ENCODE measurements at places on chromosomes 7 and 10.
A peak's percentile ranks its signal among the peaks of the same experiment; 100 is the strongest.

GRCh38 chr10:103282961-103283360 lies 6.0 kb downstream of the INA start:
- no peak for DNase-seq

DNA sequence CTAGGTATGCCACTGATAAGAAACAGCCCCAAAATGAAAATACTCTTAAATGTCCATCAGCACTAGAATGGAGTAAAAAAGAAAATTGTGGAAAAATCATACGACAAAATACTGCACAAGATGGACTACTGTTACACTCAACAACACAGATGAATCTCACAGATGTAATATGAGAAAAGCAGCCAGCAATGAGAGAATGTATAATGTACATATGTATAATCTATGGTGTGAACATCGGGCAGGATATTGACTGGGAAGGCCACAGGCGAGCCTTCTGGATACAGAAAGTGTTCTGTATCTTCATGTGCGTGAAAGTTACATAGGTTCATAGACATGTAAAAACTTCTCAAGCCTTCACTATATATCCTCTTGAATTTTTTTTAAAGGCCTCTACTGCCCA lies 212.6 kb downstream of the PARD3 start:
- DNase-seq = no peak

GRCh38 chr7:155233311-155234157 lies 64.1 kb upstream of the INSIG1 start:
- no peak for DNase-seq

- no peak for DNase-seq
These were observed 49.4 kb downstream of the ARHGAP22 start for GRCh38 chr10:48555310-48556042.

DNA sequence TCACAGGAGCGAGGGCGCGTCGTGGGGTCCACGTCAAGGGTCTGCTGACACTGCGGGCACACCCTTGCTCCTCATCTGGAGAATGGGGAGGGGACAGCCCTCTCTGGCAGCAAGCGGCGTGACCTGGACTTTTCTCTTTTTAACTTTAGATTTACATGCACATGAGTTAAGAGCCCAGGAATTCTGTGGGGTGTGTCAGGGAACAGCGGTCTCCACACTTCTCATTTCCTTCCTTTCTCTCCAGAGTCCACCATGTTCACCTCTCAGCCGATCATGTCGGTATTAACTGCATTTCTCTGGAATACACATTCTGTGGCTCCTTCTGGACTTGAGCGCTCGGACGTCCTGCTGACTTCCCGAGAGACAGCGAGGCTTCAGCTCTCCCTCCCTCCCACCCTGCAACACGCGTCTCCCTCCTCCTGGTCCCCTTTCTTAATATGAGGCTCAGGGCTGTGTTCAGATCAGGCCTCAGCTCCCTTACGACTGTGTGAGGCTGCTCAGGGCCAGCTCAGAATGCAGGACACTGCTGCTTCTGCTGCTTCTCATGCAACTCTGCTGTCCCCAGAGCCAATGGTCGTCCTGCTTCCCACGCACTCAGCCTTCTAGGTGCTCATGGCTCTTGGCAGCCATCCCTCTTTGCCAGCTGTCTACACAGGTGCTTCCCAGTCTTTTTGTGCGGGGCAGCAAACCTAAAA lies 261.3 kb downstream of the ELFN1 start:
- no peak for DNase-seq

DNA sequence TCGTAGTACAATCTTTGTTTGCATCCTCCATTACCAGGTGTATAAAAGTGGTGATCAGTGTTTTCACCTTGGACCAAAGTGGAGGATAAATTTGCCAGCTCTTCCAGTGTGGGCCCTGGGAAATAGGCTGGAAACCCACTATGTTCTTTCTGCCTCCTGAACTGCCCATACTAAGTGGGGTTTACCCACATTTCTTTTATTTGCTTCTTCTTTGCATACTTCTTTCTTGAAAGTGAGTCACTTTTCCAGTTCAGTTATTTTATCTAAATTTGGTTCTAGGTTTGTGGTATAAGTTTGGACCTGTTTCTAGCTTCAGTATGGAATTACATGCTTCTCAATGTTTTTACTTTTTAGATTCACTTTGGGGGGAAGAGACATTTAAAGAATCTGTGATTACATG lies 126.2 kb upstream of the ACBD5 start:
- no peak for DNase-seq

DNA sequence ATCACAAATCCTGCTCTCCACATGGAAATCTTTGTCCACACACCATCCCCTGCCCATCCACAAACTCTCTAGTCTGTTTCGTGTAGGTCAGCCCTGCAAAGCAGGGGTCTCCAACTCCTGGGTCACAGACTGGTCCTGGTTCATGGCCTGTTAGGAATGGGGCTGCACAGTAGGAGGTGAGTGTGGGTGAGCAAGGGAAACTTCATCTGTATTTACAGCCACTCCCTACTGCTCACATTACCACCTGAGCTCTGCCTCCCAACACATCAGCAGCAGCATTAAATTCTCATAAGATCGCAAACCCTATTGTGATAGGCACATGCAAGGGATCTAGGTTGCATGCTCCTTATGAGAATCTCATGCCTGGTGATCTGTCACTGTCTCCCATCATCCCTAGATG lies 242.1 kb downstream of the FGFR2 start:
- no peak for DNase-seq

GRCh38 chr10:71724539-71724938 lies 5.0 kb upstream of the C10orf105 start:
- DNase-seq = no peak

GRCh38 chr10:36094096-36094495 lies 452.0 kb upstream of the FZD8 start:
- DNase-seq = no peak

GRCh38 chr10:11179516-11180105 lies 161.9 kb downstream of the CELF2 start:
- no peak for DNase-seq

- DNase-seq = no peak
These were observed 36.1 kb downstream of the KCNMA1 start for GRCh38 chr10:77601488-77601887.

GRCh38 chr10:12181065-12181775 lies 14.5 kb downstream of the NUDT5 start:
- peak; percentile 96 for DNase-seq

DNA sequence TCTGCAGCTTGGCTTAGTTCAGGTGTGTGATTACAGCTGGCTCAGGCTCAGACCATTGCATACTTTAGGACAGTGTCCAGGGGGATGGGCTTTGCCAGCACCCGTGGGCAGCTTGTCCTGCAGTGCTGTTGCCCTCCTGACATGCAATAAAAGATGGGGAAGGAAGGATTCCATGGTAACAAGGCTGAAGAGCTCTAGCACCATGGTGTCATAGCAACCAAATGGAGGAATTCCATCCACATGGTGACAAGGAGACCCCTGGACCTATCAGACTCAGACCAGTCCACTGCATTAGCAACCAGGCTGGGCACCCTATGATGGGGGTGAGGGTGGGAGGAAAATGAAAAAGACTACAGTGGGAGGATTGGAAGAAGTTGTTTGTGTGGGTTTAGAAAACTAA lies 49.9 kb downstream of the SORCS3 start:
- DNase-seq = no peak

DNA sequence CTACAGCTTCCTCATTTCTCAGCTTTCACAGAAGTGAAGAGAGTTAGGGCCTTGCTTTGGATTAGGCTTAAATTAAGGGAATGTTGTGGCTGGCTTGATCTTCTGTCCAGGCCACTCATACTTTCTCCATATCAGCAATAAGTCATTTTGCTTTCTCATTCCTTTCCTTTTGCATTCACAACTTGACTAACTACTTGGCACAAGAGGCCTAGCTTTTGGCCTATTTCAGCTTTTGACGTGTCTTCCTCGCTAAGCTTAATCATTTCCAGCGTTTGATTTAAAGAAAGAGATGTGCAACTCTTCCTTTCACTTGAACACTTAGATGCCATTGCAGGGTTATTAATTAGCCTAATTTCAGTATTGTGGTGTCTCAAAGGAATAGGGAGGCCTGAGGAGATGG lies 712.0 kb downstream of the INHBA start:
- DNase-seq = no peak

GRCh38 chr10:105800641-105801040 lies 1159.6 kb downstream of the SORCS3 start:
- DNase-seq = no peak

DNA sequence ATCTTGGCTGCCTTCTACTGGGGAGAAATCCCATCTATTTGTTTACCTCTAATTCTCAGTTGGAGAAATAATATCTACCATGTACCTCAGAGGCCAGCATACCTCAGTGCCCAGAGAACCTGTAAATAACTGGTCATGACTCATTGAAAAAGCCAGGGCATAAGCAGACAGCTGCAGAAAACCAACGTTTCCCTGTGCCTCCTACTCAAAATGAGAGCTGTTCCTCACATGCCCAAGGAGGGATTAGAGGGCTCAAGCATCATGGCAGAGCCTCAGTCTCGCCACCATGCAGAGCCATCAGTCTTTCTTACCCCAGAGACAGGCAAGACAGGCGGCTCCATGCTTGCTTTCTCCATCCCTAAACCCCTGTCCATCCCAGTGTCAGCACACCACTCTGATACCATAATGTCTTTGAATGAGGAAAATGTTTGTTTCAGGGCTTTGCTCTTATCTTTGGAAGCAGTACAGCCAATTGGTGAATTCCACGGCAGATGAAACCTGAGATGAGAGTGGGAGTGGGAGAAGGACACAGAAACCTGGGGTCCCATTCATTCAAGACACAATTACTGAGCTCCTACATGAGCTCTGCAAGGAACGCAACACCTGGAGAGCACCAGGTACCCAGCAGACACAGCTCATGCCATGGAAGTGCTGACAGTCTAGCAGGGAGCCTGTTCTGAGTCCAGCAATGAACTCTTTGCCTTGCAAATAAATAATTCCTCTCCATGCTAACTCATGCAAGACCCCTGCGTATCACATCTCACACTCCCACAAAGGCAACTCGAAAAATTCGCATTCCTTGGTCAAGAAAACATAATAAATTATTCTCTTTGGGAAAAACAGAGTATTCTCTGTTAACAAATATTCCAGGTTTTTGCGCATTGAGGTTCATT lies 21.1 kb downstream of the PON1 start:
- no peak for DNase-seq

GRCh38 chr10:92847202-92847864 lies 987 bp upstream of the EXOC6 start:
- DNase-seq = peak; percentile 58

GRCh38 chr7:147406521-147407135 lies 1183.9 kb upstream of the C7orf33 start:
- DNase-seq = no peak

DNA sequence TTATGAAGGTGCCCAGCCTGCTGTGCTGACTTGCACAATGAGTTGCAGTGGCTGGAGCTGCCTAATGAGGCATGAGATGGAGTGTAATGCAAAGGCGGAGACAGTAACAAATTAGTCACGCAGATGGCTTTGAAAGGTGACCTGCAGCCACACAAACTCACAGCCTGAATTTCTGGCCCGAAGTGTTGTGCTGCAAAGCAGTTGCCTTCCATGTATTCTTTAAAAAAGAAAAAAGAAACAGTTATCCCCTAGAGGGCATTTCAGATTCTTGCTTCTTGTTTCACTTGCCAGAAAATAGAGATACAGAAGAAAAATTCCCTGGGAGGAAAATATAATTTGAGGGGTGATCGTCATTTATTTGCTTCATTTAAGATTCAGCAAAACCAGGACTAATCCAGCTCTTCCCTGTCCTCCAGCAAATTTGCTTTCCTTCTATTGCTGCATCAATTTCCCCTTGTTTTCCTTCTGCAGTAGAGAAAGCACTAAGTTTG lies 239.9 kb downstream of the ADRA2A start:
- no peak for DNase-seq

DNA sequence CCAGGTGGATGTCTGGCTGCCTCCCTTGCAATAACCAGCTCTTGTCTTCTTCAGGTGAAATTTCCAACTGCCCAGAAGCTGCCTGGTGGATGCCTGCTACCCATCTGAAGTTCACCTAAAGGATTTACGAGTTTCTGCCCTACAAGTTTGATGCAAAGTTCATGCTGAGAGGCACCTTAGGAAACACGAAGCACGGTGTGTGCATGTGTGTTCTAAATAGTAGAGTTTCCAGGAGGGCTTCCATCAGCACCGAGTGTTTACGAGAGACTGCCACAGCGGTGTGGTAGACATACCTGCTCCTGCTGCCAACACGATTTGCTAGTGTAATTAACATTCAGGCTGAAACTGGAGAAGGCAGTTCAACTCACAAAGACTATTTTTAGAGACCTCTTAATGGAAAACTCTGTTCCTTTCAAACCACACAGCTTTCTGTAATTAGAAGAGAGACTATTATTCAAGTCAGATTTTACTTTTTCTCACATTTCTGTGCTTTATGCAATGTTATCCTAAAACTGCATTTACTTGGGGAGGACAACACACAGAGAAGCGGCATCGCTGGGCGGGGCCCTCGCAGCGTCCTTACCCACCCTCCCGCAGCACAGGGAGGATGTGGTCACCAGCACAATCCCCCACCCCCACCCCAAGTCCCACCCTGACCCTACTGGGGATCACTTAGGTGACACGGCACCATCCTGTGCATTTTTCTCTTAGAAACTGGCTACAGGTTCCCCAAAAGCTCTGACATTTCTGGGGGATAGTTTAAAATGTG lies 15.5 kb upstream of the CPXM2 start:
- DNase-seq = no peak

DNA sequence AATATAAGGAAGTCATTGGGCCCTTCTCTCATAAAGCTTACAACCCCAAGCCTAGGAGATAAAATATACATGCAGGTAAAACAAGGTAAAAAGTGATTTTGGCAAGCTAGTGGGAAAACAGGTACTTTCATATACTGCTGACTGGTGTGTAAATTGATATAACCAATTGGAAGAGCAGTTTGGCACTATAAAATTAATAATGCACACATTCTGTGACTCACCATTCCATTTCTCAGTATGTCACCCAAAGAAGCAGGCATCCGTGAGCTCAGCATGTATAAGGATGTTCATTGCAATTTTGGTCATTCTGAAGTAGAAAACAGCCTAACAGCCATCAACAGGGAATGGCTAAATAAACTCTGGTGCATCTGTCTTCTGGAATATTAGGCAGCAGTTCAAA lies 2.9 kb downstream of the MACROH2A2 start:
- DNase-seq = no peak

GRCh38 chr7:23022258-23022769 lies 8.4 kb upstream of the HYCC1 start:
- no peak for DNase-seq

DNA sequence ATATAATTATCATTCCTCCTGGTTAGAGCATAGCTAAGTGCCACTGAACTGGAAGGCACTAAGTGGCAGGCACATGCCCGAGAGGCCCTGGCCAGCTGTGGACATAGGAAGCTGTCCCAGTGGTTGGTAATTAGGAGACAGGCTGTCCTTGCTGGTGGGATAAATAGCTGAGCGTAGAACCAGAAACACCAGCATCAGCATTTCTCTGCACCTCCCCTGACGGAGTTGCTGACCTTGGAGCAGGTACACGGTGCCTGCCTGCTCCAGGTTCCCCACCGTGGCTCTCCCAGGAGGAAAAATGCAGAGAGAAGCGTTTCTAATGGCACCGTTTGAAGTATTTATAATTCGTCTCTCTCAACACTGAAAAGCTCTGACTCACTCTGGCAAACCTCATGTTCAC lies 5.6 kb upstream of the ABLIM1 start:
- no peak for DNase-seq

- no peak for DNase-seq
These were observed 230.9 kb downstream of the MAD1L1 start for GRCh38 chr7:2001601-2002442.

GRCh38 chr7:155800741-155801267 lies 11.5 kb downstream of the SHH start:
- no peak for DNase-seq
